ENCODE measurements at places on chromosomes 3 and 15. TPM values are rescaled to one million over a fixed set of nuclear protein-coding genes. Genes with fewer than 3 reads are reported as not detected.

PRSS50 gene
- 0.24 TPM for total RNA-seq

CCR1 gene
- total RNA-seq, result not detected

- H3K4me1 ChIP-seq, result peaks cover 7% of the 10 kb centered on the region
- DNase-seq, result no peak
- H3K4me3 ChIP-seq, result no peak overlapping the region
- no peak overlapping the region for H3K27ac ChIP-seq
- no peaks in the 10 kb centered on the region for H3K27me3 ChIP-seq
Observed at GRCh38 chr3:65955792-65956477, 82.8 kb downstream of the MAGI1 start.

DNA sequence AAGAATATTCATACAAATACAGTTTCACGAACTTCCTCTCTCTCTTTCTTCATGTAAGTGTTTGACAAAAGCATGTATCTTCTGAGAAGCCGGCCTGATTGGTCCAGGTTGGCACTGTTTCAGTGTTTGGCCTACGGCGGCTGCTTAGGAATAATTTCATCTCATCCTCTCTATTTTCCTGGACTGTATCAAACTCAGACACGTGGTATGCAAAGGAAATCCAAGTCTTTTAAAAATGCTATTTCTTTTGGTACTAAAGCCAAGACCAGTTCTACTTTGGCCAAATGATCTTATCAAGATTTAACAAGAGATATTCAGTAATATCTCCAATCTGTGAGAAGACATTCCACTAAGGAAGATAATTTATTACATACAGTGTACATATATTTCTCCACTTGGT, 152.8 kb downstream of the TIGIT start:
- no peak for DNase-seq
- H3K4me3 ChIP-seq, result no peak overlapping the region
- no peak overlapping the region for H3K27ac ChIP-seq

Data from H9 (cell line).